CD4-positive, CD25-positive, alpha-beta regulatory T cell (primary cell): ENCODE measurements at places on chromosomes 4 and X. TPM values are rescaled to one million over a fixed set of nuclear protein-coding genes. Genes with fewer than 3 reads are reported as not detected.

GRCh38 chrX:11665168-11666111 lies at the start of gene ARHGAP6:
Gene ARHGAP6, minus strand, starts transcription at chrX:11665920. Its CDS starts 1,092 bp downstream, at chrX:11664828.
- no peak for DNase-seq

Gene PCDH19
- total RNA-seq = not detected

Gene ZAR1
- not detected for total RNA-seq

Gene FAM149A
- total RNA-seq = 1.1 TPM

- peak; percentile 7 for DNase-seq
These were observed 694 bp downstream of the OCRL start for GRCh38 chrX:129540722-129541184.

Gene SPIN2A
- 0.81 TPM for total RNA-seq

DNA sequence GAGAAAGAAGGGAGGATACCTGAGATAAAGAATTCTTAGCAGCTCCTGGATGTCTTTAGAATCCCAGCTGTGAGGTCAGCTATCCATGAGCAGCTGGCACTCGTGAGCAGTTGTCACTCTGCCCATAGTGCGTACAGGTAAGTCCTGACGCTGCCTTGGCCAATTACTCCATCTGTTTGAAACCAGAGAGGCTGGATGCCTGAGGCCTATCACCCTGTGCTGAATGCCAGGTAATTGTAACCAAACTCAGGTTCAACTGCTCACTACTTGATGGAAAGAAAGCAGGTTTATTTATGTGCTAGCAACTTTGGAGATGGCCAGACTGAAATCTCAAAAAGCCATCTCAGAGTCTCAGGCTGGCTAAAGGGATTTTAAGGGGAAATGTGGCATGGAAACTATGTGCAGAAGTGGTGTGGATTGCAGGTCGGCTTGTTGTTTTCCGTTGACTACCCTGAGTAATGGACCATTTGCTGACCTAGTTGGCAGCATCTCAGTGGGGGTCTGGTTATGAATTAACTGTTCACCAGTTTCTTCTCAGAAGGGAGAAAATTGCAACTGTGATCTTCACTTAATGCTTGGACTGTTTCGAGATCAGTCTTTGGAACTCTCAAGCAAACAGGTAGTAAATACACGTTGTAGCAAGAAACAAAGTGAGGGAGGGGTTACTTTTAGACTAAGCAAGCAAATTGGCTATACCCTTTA lies 1614.0 kb upstream of the PCDH10 start:
- DNase-seq = no peak

GRCh38 chrX:40543661-40544328 lies 37.0 kb upstream of the ATP6AP2 start:
- DNase-seq = no peak

Gene NLGN3
- 4.4 TPM for total RNA-seq

- peak; percentile 28 for DNase-seq
These were observed 10.7 kb downstream of the SEPTIN6 start for GRCh38 chrX:119682019-119682989.

DNA sequence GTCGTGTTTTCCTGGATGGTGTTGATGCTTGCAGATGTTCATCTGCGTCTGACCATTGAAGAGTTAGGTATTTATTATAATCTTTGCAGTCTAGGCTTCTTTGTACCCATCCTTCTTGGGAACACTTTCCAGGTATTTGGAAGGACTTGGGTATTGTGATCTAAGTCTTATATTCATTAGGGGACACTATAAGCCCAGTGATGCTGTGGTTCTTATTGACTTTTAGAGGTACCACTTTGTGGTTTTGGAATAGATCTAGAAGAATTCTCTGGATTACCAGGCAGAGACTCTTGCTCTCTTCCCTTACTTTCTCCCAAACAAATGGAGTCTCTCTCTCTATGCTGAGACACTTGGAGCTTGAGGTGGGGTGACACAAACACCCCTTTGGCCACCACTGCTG lies 41.6 kb downstream of the AFM start:
- no peak for DNase-seq

Gene CD99
- 286 TPM for total RNA-seq

DNA sequence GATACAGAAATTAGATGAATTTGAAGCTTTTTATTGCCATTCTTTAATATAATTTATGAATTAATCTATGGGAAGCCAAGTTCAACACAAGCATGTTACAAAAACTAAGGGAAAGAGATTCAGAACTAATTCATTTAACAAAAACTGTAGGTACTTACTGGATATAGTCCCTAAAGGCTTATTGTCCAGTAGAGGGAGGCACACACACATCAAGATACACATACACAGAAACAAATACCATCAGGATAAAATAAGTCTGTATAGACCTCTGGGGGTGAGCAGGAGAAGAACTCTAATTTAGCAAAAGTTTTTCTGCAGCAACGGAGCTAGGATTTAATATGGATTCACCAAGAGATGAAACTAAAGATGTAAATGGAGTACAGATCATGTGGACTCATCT lies 83.0 kb upstream of the IL13RA1 start:
- DNase-seq = no peak

Gene ZXDA
- total RNA-seq = 20.0 TPM

GRCh38 chr4:8387194-8387593 lies 53.3 kb downstream of the ACOX3 start:
- no peak for DNase-seq

GRCh38 chr4:95594013-95594412 lies 45.2 kb upstream of the UNC5C start:
- no peak for DNase-seq

GRCh38 chrX:40143001-40143400 lies 45.2 kb upstream of the BCOR start:
- DNase-seq = no peak

Gene NXF2B
- not detected for total RNA-seq

Gene ZNF711
- 1.2 TPM for total RNA-seq

Gene NHS
- total RNA-seq = 0.05 TPM

GRCh38 chr4:101287324-101287723 lies 60.0 kb downstream of the PPP3CA start:
- DNase-seq = no peak

DNA sequence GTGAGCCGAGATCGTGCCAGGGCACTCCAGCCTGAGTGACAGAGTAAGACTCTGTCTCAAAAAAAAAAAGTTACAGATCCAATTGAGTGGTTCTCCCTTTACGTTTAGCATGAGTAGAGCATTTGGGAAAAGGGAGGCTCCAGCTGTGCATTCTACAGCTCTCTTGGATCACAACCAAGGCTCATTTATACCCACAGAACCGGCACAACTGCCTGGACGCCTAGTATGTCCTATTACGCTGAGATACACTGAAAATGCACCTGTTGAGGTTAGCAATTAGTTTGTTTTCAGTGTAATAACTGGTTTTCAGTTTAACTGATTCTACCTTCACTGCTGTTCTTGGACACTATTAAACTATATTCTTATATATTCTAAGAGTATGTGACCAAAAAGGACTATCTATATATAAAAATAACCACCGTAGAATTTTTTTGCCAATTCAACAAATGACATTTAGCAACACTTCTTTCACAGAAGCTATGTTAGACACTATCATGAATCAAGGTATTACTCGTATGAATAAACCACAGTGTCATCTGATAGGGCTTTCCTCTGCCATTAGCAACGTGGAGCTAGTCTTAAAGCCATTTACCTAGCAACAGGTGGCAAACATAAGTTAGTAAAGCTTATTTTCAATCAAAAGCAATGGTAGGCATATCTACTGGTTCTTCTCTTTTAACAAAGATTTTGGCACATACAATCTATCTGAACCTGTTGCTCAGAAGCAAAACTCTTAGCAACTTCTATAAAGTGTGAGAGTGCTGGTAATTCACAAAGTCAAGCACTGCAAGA lies 3.6 kb downstream of the OTUD4 start:
- DNase-seq = peak; percentile 46

DNA sequence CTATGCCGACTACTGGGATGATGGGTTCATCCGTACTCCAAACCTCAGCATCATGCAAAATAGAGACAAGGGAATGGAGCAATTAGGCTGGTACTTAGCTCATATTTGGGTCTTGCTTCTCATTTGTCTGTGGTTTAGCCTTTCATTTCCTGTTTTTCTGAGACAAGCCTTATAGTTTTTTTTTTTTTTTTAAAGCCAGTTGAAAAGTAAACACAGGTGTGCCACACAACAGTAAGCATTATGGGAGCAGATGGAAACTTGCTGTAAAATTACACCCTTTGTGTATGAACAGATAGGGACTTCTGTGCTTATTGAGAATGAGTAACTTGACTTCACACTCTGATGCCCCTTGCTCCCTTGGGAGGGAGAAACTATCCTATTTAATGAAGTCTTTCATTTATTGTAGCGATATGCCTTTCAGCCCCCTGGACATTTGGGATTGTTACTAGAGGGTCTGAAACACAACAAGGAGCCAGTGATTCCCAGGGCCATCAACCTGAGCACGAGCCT lies 13.7 kb downstream of the RASSF6 start:
- DNase-seq = no peak

GRCh38 chrX:13752141-13752540 lies 17.6 kb downstream of the OFD1 start:
- DNase-seq = no peak

GRCh38 chr4:153763404-153763803 lies 3.6 kb upstream of the RNF175 start:
- no peak for DNase-seq

Gene OGT
- 557 TPM for total RNA-seq

Gene RBMXL3
- total RNA-seq = not detected

DNA sequence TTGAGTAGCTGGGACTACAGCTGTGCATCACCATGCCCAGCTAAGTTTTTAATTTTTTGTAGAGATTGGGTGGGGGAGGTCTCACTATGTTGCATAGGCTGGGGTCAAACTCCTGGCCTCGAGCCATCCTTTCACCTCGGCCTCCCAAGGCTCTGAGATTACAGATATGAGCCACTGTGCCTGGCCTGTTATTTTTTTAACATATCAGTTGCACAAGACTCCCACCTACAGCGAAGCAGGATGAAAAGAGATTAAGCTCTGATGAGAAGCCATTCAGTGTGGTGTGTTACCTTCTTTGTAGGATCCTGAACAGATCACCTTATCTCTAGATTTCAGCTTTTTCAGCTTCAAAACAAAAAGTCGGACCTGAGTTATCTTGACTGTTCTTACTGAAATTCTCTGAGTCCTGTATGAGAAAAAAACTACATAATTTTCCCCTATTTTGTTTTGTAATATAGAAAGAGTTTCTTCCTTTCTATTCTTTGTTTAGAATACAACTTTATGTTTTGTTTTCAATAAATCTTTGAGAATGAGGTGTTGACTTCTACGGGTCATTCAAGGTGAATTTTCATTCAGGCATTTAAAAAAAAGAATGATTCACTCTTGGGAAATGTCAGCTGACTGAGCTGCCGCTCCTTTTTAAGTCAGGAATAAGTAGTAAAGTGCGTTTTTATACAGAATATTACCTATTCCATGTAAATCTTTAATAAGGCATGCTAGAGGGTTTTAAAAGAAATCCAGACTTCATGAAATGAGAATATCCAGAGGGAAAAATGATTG lies 134.6 kb downstream of the ARSF start:
- DNase-seq = no peak

Gene LGI2
- not detected for total RNA-seq

- DNase-seq = no peak
These were observed 1.5 kb downstream of the KLHL2 start for GRCh38 chr4:165208741-165209388.

- no peak for DNase-seq
These were observed 1657.4 kb upstream of the IGFBP7 start for GRCh38 chr4:58767598-58767997.

DNA sequence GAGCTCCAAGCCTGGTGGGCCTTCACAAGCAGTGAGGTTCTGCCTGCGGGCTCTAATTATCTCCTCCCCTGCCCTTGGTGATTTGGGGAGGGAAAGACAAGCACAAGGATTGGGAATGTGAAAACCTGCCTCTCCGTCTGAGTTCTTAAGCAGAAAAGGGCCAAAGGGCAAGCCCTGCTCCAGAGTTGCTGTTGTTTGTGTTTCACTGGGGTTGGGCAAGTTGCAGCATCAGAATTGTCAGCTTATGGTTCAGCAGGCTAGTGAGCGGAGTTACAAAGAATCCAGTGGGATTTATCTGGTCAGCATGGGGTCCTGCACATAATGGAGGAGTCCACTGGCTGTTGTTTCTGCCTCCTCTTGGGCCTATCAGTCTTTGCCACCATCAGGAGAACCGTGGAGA lies 60.5 kb downstream of the NHS start:
- no peak for DNase-seq
